ENCODE measurements at places on chromosomes 3 and 15.

DNA sequence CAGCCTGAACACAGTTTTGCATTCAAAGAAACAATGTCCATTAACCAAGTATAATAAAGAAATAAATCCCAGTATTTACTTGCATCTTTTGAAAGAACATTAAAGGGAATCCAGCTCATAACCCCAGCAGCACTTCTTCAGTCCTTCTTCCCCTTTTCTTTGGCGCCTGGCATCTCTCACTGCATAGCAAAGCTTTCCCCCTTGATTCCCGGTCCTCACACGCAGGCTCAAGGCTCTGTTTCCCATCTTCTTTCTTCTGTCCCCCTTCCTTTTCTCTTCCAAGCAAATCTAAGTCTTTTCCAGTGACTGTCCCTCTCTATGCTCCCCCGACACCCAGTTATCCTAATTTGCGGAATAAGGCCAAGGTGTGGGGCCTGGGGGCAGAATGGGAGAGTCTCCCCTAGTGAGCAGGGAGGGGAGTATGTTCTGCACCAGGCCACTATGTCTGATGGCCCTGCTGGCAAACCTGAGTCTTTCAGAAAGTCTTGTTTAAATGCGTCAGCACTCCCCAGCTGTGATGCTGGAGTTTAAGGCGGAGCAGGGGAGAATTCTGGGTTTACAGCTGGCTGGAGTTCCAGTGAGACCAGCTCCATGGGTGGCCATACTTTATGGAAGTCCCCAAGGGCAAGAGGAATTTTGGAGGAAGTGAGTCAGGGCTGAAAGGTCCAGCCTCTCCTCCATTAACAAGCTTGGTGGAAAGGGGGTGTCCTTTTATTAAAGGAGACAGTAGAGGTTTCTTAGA lies 42.1 kb downstream of the GOLGA6A start:
- no peak for DNase-seq

GRCh38 chr3:37876279-37876678 lies 14.6 kb downstream of the CTDSPL start:
- no peak for DNase-seq

- no peak for DNase-seq
Measured at GRCh38 chr3:160695915-160696327, 19.0 kb downstream of the ARL14 start.

GRCh38 chr3:171838218-171838720 lies 4.9 kb upstream of the TMEM212 start:
- DNase-seq: no peak

All from GM13976 (cell line).